ENCODE measurements at places on chromosomes 2 and 18. TPM values are rescaled to one million over a fixed set of nuclear protein-coding genes. Genes with fewer than 3 reads are reported as not detected.

Gene BCL2
- total RNA-seq, result 3.8 TPM

Gene HADHB
- total RNA-seq, result 85.6 TPM

Gene ALPI
- total RNA-seq, result not detected

Gene C2orf80
- not detected for total RNA-seq

DNA sequence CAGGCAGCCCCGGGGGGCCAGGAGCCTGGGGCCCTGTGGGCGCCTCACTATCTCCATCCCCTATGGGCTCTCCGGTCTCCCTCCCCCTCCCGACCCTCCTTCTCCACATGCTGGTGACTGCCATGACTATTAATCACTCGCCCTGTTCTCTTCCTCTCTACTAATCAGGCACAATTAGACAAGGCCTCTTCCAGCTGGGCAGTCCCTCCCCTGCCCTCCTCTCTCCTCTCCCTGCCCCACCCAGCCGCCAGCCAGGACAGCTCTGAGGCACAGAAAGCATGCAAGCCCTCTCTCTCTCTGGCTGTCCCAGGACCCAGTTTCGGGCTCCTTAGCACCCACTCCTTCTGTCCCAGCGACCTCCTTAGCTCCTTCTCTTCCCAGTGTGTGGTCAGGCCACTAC, 5.8 kb downstream of the ASIC4 start:
- no peak for DNase-seq

DNA sequence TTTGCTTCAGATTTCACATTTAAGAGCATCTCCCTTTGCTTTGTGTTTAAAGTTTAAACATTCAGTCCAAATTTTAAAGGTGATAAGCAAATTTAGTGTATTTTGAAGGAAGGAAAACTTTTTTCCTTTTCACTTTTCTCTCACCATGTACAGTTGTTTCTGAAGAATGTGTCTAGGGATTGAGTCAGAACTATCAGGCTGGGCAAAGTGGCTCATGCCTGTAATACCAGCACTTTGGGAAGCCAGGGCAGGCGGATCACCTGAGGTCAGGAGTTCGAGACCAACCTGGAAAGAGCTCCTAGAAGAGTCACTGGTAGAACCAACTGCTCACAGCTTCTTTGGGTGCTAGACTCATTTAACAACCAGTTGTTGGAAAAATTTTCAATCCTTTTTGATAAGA, 327.0 kb upstream of the THUMPD2 start:
- DNase-seq, result no peak

- DNase-seq, result no peak
Observed at GRCh38 chr2:85485815-85486214, 53.2 kb upstream of the MAT2A start.
